ENCODE measurements at places on chromosomes 3 and 15. TPM values are rescaled to one million over a fixed set of nuclear protein-coding genes. Genes with fewer than 3 reads are reported as not detected.

The COPB2 gene
- total RNA-seq, result 159 TPM

The STRIT1 gene
- not detected for total RNA-seq

GRCh38 chr15:43919540-43920253, 92.9 kb downstream of the WDR76 start:
- DNase-seq, result no peak

DNA sequence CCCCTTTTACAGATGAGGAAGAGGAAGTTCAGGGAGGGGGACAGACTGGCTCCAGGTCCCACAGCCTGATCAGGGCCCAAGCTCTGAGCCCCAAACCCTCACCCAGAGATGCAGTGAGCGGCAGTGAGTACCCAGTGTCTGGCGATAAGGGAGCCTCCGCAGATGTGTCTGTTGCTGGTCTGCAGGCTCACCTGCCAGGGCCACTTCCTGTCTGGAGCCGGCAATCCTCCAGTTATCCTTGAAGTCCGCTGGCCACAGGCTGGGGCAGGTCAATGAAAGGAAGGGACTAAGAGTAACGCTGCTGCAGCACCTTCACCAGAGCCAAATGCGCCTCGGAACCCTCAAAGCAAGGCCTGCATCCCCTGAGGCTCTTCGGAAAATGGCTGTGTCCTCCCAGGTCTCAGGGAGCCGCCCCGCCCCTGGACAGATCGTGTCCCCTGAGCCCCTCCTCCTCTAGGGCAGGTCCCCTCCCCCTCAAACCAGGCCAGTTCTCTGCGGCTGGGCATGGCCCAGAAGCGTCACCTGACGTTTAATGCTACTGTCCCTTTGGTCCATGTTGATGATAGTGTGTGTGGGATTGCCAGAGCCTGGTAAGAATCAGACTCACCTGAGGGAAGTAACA, 51.5 kb downstream of the MYL3 start:
- DNase-seq, result no peak

DNA sequence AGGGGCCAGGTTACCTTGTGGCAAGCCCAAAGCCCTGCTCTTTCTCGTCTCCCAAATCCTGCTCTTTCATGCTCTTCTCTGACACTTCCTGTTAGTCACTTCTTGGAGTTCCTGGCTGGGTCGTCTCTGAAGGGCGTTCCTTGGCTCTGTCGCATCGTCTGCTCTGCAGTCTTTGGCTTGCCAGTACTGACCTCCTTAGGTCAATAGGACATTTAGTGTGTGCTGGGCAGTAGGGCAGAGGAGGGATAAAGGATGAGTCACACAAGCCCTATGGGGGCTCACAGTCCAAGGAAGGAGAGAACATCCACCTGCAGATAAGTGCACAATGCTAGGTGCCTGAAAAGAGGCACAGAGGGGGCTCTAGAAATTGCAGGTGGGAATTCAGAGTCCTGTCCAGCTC, 87.5 kb downstream of the FAM43A start:
- no peak for DNase-seq

DNA sequence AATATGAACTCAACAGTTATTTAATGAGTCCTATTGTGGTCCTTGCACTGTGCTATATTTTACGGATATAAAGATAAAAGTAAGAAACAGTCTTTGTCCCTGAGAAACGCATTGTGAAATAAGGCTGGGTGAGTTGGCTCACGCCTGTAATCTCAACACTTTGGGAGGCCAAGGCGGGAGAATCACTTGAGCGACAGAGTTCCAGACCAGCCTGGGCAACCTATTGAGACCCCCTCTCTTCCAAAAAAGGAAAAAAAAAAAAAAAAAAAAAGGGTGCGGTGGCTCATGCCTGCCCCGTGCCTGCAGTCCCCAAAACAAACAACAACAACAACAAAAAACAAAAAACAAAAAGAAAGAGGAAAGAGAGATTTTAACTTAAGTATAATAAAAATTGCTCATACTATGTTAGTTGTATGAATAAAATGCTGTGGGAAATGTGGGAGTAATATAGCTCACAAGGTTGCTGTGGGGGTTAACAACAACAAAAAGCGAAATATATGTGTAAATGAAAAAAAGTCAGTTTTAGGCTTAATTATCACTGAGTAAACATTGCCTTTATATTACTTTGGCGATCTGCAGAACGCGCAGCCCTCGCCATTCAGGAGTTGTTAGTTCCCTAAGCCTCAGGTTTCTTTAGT, 461 bp upstream of the FNDC3B start:
- no peak for DNase-seq

DNA sequence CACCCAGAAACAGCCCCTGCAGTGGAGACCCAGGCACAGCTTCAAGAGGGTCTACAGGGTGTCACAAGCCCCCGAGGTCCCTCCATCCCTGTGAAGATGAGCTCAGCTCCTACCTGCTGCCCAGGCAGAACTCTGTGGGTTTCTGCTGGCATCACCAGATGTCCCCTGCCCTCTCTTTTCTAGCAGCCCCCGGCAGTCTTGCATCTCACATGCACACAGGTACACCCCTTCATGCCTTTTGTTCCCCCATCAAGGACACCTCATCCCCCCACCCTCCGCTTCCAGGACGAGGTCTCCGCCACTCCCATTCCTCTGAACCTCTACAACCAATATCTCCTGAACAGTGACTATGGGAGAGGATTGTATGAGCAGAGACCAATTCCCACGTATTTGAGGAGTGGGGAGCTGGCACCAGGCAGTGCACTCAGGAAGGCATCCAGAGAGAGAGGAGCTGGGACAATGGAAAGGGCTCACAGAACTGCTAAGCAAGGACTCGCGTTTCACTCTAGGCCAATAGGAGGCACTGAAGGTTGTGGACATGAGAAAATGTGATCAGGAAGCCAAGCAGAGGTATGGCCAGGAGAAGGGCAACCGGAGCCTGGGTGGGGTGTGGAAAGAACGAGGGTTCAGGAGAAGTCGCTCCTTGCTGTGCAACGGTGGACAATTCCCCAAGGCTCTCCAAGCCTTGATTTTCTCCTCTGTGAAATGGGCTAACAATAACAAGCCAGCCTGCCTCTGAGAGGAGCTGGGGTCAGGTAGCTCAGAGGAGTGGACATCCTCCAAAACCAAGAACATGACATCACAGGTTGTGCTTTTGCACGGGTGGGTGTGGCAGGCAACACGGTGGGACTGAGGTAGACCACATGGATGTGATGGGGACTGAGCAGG, 115.2 kb downstream of the CHSY1 start:
- no peak for DNase-seq

DNA sequence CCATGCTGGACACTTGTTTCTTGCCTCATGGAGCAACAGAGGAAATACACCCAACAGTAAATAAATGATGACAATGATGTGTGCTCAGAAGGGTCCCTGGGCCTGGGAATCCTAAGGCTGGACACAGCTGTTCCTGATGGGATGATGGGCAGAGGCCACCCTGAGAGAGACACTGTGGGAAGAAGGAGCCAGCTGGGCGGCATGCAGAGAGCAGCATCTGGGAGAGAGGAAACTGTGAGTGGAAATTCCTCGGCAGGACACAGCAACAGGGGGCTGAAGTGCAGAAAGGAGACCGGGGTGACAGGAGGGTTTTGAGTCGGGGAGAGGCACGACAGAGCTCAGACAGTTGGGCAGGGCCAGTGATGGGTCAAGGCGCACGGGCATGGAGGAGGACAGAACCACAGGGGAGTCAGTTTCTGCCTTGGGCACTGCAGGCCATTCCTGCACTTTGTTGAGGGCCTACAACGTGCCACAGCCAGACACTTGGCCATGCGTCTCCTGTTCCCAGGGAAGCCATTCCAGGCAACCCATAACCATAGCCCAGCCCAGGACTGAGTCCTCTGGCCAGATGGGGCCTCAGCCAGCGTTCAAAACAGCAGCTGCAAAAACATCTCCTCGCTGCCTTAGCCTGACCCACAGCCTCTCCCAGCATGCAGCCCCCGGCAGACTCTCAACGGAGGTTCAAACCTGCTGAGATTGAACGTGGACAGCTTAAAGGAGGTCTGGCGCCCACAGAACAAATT, 36.7 kb upstream of the SLC6A1 start:
- DNase-seq, result peak; percentile 86

Measured in myocyte (in vitro differentiated cells).